T-cell (primary cell): ENCODE measurements at places on chromosomes 13 and 19.

- DNase-seq: no peak
These were observed 36.6 kb downstream of the MUC16 start for GRCh38 chr19:8973501-8974091.

GRCh38 chr13:60356970-60357369, 40.0 kb upstream of the TDRD3 start:
- DNase-seq: no peak

DNA sequence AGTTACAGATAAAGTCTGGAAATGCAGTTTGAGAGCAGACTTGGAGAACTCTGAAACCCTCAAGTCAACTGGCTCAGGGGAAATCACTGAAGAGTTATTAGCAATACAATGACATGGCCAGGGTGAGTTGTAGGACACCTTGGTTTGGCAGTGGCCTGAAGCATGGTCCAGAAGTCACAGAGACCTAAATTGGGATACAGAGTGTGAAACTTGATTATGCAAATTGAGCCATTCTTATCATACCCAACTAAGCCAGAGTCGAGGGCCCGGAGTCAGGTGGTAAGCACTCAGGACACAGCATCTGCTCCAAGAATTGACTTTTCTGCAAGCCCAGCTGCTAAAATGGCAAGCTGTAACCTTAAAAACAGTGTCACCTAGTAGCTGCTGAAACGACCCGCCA, 224.5 kb downstream of the DCLK1 start:
- no peak for DNase-seq

DNA sequence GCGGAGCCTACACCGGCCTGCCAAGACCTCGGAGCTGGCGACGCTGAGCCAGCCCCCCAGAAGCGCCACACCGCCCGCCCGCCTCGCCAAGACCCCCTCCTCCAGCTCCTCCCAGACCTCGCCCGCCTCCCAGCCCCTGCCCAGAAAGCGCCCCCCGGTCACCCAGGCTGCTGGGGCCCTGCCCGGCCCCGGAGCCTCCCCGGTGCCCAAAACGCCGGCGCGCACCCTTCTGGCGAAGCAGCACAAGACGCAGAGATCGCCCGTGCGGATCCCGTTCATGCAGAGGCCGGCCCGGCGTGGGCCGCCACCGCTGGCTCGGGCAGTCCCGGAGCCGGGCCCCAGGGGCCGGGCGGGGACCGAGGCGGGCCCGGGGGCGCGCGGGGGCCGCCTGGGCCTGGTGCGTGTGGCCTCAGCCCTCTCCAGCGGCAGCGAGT, 10.2 kb downstream of the C19orf25 start:
- no peak for DNase-seq

- DNase-seq: no peak
These were observed 51.8 kb downstream of the RBM26 start for GRCh38 chr13:79354285-79354684.

DNA sequence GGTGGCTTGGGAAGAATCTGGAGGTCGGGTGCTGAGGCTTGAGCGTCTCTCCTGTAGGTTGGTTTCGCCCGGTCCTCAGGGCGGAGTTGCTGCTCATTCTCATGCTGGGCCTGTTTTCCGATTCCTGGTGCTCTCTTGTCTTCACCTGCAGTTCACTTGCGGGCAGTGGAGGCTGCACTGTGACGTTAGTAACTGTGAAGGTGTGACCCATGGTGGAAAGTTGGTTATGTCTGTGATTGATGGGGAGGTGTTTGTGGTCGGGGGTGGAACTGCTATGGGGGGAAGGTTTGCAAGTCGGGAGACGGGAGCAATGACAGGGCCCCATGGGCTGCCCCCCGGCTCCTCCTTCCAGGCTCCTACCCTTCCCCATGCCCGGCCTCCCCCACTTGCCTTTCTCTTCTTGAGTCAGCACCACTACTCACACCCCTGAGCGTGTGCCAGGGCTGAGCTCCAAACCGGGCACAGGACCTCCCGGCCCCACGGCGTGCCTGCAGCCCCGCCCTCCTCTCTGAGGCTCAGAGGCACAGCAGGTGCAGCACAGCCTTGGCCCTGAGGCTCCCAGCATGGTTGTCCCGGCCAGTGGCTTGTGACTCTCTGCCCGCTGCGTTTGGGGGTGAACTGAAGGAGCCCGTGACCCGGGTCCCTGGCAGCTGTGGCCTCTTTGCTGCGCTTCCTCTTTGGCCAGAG, 79.1 kb downstream of the ATP11A start:
- DNase-seq: peak; percentile 54

- DNase-seq: no peak
These were observed 223.1 kb downstream of the NBEA start for GRCh38 chr13:35165205-35165604.

DNA sequence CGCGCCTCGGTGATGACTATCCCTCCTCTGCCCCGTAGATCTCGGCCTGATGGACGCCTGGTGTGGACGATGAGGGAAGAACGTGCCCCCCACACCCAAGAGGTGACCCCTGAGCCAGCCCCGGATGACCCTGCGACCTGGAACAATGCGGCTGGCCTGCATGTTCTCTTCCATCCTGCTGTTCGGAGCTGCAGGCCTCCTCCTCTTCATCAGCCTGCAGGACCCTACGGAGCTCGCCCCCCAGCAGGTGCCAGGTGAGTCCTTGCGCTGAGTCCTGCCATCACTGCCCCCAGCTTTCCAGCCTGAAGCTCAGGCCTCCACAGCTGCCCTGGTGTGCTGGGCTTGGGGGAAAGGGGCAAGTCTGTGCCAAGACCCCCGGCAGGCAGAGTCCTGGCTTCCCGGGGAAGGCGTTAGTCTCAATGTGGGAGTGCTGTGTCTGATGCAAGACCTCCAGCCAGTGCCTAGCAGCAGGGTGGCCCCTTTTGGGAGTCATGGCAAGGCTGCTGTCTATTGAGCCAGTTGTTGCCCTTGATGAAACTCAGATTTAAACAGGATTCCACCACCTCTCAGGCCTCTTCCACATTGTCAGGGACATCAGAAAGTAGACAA, 67.5 kb downstream of the CHST8 start:
- DNase-seq: no peak

- DNase-seq: no peak
These were observed 7.6 kb downstream of the SSC5D start for GRCh38 chr19:55495646-55496349.

DNA sequence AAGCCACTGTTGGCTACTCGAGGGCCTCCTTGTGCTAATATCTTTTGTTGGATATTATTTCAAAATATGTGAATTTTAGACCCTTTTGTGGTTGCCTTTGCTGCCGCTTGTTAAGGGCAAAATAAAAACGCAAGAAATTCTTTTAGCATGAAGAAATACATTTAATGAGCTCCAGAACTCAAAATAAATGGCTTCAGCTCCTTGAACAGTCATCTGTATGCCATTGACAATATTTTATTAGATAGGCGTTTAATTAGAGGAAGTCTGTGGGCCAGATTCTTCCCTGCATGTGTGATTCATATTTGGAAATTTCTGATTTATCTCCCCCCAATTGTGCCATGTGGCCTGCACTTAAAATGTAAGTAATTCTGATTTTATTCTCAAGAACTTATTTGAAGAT, 177.2 kb downstream of the STK24 start:
- no peak for DNase-seq

GRCh38 chr13:113538689-113539058, 45.9 kb upstream of the TFDP1 start:
- no peak for DNase-seq

DNA sequence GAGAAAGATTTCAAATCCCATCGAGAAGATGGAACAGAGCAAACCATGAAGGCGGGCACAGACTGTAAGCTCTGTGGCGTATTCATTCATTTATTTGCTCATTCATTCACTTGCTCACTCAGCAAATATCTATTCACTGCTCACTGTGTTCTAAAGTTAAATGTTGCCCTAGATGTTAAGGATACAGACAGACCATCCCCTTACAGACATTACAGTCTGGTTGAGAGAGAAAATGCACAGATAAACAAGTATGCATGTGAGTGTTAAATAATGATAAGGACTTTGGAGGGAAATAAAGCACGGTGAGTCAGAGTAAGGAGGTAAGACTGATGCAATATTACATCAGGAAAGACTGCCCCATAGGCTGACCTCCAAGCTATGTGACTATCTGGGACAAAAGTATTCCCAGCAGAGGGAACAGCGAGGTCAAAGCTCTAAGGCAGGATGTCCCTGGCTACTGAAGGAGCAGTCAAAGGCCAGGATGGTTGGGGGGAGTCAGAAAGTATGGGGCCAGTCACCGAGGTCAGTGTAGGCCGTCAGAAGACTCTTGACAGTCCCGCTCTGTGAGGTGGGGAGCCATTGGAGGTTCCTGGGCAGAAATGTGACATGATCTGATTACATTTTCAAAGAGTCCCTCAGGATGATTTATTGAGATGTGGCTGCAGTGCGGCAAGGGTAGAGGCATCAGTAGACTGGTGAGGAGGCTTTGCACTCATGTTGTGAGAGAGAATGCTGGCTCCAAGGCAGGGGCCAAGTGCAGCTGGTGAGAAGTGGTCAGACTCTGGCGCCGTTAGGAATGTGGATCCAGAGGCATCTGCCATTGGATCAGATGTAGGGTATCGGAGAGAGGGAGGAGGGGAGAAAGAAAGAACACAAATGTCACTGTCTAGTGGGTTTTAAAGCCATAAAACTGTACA, 37.9 kb downstream of the MBNL2 start:
- DNase-seq: no peak
